Adipocyte (in vitro differentiated cells): ENCODE measurements at places on chromosomes 3 and 15.

GRCh38 chr15:55703873-55704301, 39.1 kb downstream of the PRTG start:
- DNase-seq = peak; percentile 63

- DNase-seq = no peak
These were observed 265.9 kb downstream of the OCA2 start for GRCh38 chr15:27833178-27833577.

GRCh38 chr15:47362118-47362905, 355.0 kb upstream of the SEMA6D start:
- DNase-seq = no peak

DNA sequence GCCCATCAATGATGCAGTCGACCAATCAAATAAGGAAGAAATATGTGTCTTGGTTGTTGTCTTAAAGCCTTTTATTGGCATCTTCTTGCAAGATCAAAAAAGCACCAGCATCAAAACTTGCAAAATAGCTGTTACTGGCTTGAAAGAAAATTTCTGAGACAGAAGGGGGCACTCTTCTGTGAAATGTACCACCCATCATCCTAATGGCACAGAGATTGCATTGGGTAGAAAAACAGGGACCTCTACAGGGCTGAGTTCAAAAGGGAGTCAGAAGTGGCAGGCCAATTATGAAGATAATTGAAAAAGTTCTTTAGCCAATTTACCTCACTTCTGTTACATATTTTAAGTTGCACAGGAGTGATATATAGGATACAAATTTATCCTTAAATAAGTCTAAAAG, 122.3 kb upstream of the GPR149 start:
- DNase-seq = no peak

DNA sequence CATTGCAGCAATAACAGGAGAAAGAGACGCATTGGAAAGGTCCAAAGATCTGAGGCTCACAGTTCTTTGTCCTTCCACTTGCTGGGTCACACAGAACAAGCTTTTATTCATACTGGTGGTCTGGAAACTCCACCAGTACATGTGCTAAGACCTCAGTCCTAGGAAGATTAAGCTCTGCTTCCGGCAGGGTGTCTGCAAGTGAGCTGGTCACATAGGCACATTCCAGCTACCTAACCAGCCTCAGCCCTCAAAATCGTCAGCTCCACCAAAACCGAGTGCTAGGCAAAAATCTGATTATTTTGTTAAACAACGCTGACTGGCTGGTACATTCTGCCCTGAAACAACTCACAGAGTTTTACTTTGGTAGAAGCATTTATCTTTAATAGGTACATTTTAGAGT, 2.2 kb downstream of the ZBED2 start:
- DNase-seq = no peak

DNA sequence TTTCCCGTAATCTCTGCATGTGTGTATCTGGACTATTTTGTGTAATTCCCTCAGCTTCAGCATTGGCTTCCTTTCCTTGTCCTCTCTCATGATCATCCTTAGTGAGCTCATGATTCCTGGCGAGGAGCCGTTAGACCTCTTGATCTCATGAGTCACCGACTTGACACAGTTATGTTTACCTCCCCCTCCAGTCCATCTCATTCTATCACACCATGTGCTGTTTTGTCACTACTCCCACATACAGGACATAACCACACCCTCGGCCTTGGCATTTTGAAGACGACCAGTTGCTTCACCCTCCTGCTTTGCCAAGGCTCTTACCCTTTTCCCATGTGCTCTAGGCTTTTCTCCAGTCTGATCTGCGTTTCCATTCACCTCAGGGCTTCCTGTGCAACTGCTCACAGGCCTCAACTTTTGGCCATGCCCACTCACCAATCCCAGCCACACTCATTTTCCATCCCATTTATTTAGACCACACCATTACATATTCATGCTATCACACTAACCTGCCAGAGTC, 41.5 kb downstream of the CP start:
- DNase-seq = peak; percentile 97

DNA sequence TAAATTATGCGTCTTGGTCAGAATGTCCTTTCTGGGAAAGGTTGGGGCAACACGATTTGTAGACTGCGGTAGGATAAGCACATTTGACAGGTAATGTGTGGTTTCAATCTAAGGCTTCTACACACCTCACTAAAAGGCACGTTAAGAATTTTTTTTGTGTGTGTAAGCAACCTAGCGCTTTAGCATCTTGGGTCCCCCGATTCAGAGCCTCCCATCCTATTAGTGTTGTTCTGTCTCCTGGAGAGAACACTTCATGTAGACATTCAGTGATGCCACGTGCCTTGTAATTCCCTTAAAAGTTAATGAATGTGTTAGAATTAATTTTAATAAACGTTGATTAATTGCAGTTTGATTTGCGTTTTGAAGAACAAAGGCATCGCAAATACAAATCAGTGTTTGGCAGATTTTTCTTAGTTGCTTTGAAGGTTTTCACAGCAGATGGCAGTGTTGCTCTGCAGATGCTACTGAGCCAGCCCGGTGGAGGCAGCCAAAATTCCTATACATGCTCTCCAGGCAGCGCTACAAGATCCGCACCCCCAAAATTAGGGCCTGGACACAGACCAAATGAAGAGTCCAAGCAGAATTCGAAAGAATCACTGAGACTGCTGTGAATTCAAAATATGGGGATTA, 63.5 kb downstream of the OTOL1 start:
- DNase-seq = peak; percentile 81

DNA sequence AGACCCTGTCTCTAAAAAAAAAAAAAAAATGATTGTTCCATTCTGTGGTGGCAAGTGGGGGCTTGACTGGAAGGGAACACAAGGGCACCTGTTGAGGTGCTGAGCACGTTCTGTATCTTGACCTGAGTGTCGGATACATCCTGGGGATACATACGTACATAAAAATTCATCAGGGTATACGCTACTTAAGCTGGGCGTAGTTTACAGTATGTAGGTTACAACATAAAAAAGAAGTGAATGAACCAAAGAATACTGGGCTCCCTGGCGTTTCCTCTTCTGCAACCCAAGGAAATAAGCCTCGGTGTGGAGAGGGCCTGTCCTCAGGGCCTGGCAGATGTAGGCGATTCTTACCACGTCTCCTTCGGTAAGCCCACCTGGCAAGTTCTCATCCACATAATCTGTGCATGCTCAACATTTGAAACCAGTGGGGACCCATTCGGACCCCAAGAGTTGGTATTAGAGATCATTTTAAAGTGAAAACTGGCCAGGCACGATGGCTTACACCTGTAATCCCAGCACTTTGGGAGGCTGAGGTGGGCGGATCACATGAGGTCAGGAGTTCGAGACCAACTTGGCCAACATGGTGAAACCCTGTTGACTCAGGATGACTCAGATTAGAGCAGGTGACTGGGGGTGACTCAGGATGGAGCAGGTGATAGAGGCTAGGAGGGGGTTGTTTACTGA, 5.1 kb upstream of the MUC20 start:
- no peak for DNase-seq

- peak; percentile 25 for DNase-seq
These were observed 522.4 kb upstream of the ADAMTS9 start for GRCh38 chr3:65210026-65210814.

GRCh38 chr3:33919312-33920120, 121.1 kb downstream of the PDCD6IP start:
- no peak for DNase-seq

DNA sequence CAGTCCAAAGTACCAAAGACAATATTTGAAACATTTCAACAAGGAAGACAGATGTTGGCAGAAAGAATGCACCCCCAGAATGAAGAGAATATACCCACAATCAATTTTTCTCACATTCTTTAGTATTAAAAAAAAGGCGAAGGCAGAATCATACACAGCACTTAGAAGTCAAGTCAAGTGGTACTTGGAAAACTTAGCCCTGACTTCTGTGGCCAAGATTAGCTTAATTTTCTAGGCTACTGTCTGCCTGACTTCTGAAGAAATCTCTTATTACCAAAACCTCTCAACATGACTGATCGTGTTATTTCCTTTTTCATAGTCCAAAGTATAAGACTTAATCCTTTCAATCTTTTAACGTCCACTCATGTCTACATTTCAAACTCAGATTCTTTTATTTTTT, 60.7 kb downstream of the PBRM1 start:
- no peak for DNase-seq

GRCh38 chr3:197432384-197433127, 123.2 kb downstream of the BDH1 start:
- no peak for DNase-seq

- no peak for DNase-seq
These were observed 22.8 kb upstream of the SPRED1 start for GRCh38 chr15:38229705-38230310.

DNA sequence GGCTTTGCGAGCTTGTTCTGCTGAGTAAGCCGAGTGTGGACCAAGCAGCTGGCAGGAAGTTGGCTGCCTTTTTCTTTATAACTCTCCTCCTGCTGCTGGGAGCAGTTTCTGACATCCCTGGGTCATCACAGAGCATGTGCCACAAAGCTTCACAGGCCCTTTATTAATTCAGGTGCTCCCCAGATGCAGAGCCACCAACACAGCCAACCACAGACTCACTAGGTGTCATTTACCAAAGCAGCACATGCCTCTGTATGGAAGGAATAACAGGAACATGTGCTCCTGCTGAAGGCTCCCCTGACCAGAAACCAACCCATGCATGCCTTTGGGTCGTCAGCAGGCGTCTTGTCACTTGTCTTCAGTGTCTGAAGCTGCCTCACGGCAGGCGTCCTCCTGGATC, 152.5 kb downstream of the ADAMTS17 start:
- no peak for DNase-seq

- no peak for DNase-seq
These were observed 403.3 kb upstream of the THBS1 start for GRCh38 chr15:39177561-39177960.

GRCh38 chr3:197874064-197874463, 75.9 kb upstream of the RPL35A start:
- DNase-seq = no peak

- DNase-seq = peak; percentile 56
These were observed 21.9 kb upstream of the THSD4 start for GRCh38 chr15:71093054-71094024.

GRCh38 chr3:30353711-30354467, 252.5 kb upstream of the TGFBR2 start:
- DNase-seq = no peak

DNA sequence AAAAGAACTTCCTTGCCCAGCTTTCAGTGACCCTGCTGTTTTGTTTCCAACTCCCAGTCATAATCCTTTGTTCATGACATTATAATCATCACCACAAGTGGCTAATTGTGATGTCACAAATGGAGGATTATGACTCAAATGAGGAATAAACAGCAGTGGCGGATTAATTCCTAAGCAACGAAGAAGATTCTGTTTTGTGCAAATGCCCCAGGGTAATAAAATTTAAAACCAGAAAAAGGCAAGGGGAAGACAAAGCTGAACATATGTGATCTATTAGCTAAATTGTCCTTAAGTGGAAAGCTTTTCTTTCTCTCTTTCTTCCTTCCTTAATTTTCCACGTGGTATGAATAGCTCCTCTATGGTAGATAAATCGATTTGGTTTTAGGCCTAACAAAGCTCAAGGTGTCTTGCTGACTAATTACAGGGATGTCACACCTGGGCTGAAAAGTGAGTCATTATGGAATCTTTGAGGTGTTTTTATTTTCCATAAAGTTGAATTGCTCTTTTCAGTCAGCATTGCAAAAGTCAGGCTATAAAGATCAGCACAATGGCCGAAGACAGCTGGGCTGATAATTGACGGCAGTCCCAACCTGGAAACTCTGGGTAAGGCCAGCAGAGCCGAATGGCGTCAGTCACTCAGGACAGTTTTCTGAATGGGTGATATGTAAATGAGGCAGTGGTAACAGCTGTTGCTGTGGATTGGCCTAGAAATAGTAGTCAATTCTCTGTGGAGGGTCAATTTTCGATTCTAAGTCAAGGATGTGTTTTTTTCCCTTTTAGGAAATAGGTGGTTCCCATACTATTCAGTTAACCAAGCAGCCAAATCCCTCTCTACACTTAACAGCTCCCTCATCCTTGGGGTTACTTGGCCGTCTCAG, 121.5 kb downstream of the PTPRG start:
- peak; percentile 85 for DNase-seq

DNA sequence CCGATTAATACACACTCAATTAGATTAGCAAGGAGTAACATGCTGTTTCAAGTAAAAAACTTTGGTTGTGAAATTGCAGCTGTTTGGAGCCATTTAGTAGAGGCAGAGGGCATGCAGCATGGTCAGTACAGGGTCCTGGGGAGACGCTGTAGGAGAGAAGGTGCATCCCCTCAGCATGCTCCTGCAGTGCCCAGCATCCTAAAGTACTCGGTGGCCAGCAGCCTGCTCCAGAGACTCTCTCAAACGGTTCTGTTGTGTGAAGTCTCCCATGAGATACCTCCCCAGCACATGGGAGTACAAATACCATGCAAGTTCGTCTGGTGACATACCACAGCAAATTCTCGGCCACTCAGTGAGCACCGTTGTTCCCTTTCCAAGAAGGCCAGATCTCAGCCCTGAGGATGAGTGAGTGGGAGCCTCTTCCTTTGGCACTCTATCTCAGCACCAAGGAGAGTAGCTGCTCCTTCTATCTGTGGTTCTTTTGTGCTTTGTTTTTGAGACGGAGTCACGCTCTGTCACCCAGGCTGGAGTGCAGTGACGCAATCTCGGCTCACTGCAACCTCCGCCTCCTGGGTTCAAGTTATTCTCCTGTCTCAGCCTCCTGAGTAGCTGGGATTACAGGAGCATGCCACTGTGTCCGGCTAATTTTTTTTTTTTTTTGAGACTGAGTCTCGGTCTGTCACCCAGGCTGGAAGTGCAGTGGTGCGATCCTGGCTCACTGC, 72.7 kb downstream of the TJP1 start:
- no peak for DNase-seq
